ENCODE measurements at places on chromosomes 12 and 14.
A peak's percentile ranks its signal among the peaks of the same experiment; 100 is the strongest.

GRCh38 chr14:32020882-32021281 lies 56.2 kb upstream of the ARHGAP5 start:
- DNase-seq, result no peak

DNA sequence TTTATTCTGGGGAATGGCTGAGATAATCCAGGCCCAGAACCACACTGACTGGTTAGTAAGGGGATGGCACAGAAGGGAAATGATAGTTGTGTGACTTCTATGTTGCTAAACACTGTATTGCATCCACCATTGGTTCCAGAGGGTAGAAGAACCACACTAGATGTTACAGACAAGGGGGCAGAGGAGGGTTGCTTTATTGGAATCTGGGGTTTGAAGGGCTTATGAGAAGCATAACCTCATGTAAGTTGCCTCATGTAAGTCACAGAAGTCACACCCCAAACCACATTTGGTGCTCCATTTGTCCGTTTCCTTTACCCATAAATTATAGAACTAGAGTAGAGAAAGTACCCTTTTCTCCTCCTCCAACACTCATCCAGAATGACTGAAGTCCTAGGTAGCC lies 5.5 kb upstream of the PSMA6 start:
- peak; percentile 12 for DNase-seq

GRCh38 chr14:104120281-104120741 lies 18.1 kb upstream of the KIF26A start:
- no peak for DNase-seq

- DNase-seq, result no peak
Measured at GRCh38 chr14:82080370-82080769, 546.7 kb upstream of the SEL1L start.

DNA sequence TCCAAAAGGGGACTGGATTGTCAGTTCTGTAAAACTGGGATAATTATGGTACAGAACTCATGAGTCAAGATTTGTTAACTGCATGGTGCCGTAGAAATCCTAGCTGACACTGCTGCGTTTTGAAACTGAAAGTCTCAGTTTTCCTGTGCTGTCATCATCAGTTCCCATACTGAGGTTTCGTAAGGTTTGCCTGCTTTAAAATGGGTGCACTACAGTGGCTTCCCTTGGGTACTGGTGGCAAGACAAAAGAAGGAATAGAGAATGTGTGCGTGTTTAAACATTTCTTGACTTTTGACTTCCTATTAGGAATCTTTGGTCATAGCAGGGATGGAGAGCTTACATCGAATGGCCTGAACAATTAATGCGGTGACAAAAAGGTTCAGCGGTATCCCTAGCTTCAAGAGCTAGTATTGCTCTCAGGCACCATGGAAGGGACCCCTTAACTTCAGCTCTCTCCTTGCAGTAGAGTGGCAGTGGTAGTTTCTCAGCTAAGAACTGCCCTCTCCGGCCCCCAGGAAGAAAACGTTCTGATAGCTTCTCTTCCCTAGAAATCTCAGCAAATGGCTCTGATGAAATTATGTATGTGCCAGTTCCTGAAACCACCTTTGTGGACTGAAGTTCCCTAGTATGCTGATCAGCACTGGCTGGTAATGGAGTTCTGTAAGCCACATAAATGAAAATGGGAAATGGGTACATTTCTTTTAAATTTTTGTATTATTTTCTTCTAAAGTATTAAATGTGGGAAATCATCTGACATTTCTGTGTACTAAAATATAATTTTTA lies 28.9 kb downstream of the ANO6 start:
- DNase-seq, result no peak

DNA sequence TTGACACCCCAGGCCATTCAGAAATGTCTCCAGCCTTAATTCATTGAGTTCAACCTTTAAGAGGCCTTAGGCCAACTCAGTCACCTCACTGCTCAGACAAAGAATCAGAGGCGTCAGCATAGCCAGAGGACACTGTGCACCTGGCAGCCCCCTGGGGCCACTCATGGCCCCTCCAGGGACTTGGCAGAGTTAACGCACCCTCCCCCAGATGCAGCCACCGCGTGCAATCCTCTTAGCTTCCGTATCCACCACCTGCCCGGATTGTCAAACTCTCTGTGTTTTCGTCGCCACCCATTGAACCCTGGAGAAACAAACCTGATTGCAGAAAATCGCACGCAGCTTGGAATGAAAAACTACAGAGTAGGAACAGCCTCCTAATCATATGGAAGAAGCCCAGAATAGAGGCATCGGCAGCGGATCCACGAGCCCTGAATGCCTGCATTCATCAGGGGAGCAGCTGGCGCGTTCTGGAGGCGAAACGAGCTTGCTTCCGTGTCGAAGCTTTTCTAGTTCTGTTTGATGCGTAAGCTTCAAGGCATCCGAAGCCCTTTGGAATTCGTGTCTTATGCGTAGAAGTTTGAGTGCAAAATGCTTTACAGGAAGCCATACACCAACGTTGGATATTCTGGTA lies 22.4 kb downstream of the BRI3BP start:
- no peak for DNase-seq

DNA sequence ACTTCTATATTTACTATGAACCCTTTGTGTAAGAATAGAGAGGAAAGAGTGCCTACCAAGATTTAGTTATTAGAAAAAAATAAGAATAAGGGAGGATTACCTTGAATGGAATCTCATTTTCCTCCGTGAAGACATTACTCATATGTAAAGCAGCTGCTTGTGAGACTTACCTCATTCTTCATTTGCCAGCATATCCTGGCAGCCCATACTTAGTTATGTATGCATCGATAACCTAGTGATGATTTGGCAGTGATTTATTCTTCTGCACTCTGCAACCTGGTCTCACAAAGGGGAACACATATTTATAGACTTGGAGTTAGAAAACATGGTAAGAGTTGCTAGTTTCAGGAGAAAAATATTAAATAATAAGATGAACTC lies 56.8 kb downstream of the LRFN5 start:
- DNase-seq, result no peak

DNA sequence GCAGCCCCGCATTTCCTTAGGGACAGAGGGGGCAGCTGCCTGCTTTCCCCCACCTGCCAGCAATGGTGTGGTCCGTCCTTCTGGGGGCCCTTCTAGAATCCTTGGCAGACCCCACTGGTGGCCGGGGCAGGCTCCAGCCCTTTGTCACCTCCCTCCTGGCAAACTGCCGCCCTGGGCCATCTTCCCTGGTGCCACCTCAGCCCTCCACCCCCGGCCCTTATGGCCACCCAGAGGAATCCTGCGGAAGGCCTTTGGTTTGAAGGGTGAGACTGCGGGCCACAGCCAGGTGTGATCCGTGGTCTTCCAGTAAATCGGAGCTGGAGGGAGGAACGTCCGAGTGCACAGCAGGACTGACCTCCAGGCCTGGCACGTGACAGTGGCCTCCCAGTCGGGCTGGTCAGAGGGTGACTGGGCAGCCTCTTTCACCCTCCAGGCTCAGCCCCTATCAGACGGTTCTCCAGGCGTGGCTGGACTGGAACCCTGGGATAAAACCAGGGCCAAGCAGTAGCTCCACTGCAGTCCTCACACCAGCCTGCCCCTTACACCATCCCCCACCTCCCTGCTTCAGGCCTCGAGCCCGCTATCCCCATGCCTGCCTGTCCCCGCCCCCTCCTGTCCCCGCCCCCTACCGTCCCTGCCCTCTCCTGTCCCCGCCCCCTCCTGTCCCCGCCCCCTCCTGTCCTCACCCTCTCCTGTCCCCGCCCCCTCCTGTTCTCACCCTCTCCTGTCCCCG lies 12.4 kb downstream of the FBRSL1 start:
- no peak for DNase-seq

- DNase-seq, result no peak
Measured at GRCh38 chr14:59182641-59183040, 5.8 kb upstream of the DAAM1 start.

DNA sequence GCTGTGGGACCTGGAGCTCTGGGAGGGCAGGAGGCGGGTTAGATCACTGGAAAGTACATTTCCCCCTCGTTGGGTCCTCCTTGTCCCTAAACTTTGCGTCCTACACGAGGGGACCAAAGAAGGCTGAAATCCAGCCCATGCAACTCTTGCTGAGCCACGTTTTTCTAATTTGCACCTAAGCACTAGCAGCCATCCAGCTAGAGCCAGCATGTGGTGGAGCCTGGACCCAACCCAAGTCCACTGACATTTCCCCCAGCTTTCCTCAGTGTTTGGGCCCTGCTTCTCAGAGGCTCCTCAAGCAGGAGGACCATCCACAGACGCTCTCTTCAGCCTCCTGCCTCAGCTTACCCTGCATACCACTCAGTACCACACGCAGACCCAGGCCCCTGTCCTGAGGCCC lies 49.7 kb downstream of the TSPAN11 start:
- no peak for DNase-seq

GRCh38 chr14:33799705-33800570 lies 150.9 kb downstream of the EGLN3 start:
- no peak for DNase-seq

DNA sequence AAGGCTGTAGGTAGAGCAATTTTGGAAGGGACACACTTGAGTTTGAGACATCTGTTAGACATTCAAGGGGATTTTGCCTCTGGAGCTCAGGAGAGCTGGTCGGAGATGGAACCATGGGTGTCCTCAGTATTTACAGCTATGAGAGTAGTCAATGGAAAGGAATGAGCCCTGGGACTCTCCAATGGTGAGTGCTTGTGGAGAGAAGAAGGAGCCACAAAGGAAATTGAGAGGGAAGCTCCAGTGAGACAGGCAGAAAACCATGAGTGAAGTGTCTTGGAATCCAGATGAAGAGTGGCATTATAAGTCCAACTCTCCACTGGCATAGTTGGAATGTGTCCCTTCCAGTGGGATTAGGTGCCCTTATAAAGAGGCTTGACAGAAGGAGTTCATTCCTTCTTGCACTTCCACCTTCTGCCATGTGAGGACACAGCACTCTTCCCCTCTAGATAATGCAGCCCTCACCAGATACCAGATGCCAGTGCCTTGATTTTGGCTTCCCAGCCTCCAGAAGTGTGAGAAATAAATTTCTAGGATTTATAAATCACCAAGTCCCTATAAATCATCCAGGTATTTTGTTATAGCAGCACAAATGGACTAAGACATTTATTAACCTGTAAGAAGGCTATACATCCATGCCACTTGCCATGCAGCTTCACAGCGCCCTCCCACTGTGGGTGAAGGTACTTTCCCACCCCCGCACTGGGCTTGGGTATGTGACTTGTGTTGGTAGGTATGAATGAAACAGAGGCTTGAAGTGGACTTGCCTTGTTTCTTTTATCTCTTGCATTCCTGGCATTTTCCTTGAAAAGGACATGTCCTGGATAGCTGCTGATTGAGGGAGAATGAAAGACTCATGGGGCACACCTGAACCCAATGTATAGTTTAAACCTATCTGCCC lies 27.3 kb downstream of the LLPH start:
- DNase-seq, result no peak

DNA sequence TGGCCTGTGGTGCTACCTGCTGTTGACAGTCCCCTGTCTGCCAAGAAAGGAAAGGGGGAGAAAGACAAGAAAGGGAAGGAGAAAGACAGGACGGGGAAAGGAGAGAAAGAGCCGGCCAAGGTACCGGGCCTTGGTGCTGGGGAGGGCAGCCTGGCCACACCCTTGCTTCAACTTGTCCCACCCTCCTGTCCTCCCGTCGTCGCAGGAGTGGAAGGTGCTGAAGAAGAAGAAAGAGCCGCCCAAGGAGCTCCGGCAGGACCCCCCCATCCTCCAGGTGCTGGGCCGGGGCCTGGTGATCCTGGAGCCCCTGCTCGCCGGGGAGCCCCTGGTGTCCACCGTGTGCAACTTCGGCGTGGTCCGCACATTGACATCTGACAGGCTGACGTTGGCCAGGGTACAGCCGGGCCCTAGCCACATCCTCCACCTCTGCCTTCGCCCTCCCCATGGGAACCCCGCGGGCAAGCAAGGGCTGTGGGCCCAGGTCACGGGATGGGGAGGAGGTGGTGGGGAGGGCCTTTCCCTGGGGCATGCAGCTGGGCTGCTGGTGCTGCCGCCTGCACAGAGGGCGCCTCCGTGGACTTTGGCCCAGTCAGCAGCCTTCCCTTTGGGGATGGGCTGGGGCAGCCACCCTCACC lies 2.9 kb upstream of the B3GNT4 start:
- DNase-seq, result no peak

DNA sequence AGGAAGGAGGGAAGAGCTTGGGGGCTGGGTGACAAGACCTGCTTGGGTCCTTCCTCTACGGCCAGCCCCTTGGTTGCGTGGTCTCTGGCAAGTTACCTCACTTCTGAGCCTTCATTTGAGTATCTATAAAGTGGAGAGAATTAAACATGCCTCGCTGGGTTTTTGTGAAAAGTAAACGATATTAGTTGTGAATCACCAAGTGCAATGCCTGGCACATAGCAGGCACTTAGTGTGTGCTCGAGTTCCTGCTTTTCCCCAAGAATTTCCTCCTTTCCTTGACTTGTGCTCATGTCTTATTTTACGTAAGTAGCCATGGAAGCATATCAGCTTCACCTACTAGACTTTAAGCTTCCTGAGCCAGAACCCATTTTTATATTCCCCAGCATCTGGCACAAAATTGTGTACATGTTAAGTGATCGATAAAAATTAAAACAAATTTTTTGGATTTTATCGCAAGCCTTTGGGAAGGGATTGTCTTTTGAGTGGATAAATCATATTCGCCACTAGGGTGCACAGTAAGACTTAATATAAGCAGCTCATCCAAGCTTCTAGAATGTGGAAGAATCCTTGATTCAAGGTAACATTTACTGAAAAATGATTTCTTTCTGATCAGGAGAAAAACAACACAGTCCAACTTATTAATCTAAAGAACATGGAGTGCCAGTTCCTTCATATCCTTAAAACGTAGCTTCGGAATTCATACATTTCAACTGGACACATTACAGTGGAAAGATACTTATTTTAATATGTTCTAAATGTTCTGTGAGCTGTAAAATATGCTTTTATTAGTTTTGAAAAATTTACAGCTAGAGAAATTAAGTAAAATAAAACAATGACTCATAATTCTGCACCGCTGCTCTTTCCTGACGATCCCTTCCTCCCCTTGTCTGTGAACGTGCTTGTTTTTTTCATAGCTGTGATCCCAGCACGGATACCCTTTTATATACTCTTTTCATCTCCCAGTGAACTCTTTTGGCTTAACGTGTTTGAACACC lies 62.0 kb downstream of the SLC25A47 start:
- no peak for DNase-seq

DNA sequence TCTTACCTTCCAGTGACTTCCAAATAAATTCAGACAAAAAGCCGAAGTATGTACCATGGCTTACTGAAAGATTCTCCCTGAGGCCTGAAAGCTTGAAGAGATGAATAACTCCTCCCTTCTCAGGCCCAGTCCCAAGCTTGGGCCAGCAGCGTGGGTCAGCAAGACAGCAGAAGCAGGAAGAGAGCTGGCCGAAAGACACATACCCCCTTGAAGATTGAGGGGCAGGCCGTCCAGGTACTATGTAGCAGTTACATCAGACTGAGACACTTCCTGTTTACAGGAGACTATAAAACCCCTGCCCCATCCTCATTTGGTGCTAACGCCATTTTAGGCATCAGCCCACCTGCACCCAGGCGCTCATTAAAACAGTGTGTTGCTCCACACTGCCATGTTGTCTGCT lies 15.0 kb downstream of the NDUFA12 start:
- peak; percentile 15 for DNase-seq

- no peak for DNase-seq
Measured at GRCh38 chr14:90276646-90277367, 20.5 kb downstream of the PSMC1 start.

DNA sequence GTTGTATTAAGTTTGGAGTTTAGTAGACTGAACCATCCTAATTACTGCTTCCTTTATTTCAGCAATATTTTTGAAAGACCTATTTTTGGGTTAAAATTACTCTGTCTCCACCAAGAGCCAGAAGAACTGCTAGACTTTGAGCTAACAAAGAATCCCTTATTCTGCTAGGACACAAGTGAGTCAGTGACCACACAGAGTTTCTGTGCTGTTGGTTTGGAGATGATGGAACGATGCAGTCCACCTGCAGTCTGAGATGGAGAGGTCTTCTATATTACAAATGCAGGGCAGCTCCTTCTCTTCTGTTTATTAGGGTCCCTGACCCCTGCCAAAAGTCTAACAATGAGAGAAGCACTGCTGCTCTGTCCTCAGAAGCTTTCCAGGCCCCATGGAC lies 6.7 kb upstream of the STXBP6 start:
- DNase-seq, result no peak

Data from activated CD4-positive, alpha-beta T cell treated with anti-CD3 and anti-CD28 coated beads, Interleukin-2, amount 10 ng/mL, durations not matched to agents 7 days and 5 days (primary cell).